Left kidney (tissue), 8 donors: ENCODE measurements at places on chromosomes 2 and 18. TPM values are rescaled to one million over a fixed set of nuclear protein-coding genes. Genes with fewer than 3 reads are reported as not detected.

- no peak for DNase-seq
These were observed 3.7 kb downstream of the GPR35 start for GRCh38 chr2:240628808-240629618.

- peak; percentile 69 for DNase-seq
These were observed 1921.9 kb upstream of the LRRTM1 start for GRCh38 chr2:82226441-82226840.

DNA sequence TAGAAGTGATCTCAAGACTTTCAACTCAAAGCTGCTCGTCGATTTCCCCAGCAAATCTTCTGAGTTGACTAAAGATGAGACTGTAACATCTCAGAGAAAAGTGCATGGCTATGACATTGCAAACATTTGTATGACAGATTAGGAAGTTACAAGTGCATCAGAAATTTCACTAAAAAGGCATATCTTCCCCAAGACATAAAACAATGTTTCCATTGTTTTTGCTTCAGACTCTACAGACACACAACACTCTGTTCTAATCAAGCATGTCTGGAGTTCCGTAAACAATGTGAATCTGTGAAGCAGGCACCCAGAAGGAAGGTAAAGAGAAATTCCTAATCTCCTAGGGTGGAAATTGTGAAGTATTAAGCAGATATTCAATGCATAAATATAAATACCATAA is 144.6 kb upstream of the LYPD1 start:
- DNase-seq, result no peak

- no peak for DNase-seq
These were observed 28.6 kb upstream of the CTAGE1 start for GRCh38 chr18:22446325-22446724.

DNA sequence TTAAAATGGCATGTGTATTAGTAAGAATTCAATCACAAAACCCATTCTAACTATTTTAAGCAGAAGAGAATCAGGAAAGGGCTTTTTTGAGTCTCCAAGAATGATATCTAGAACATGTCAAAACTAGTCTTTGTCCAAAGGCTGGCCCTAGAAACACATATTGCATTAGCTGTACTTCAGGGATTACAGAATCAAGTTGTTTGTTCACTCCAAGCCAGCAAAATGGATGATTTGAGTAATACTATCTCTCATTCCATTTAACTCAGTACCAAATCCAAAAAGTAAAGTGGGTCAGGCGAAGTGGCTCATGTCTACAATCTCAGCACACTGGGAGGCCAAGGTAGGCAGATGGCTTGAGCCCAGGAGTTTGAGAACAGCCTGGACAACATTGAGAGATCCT is 41.3 kb downstream of the ATF2 start:
- DNase-seq, result no peak

The PDE11A gene
- polyA plus RNA-seq, result 9.4 TPM

The ANKRD62 gene
- 0.10 TPM for polyA plus RNA-seq
